ENCODE measurements at places on chromosomes 12 and 14.

GRCh38 chr14:38138473-38139138 lies 69.1 kb upstream of the SSTR1 start:
- DNase-seq: no peak

GRCh38 chr14:57865403-57866198 lies at the start of gene SLC35F4:
Gene SLC35F4 (minus strand): TSS chr14:57866092.
- DNase-seq: no peak

DNA sequence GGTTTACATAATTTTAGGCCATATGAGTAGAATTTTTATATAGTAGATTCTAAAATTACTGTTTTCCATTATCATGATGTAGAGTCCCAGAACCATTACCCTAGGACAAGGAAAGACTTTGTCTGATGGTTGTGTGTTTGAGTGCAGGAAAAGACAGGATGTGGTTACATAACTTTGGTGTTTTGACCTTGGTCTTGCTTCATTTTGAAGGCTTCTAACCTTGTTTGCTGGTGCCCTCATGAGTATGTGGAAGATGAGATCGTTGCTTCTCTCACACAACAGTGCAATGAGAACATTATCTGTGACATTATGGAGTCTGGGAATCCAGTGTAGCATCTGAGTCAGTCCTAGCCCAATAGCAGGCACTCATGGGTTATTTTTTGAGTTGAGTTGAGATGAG lies 106.2 kb downstream of the IGF1 start:
- DNase-seq: no peak

GRCh38 chr12:20807192-20808080 lies 3.1 kb upstream of the SLCO1B3 start:
- DNase-seq: no peak

- DNase-seq: no peak
Observed at GRCh38 chr14:48490756-48491155, 815.4 kb upstream of the MDGA2 start.

DNA sequence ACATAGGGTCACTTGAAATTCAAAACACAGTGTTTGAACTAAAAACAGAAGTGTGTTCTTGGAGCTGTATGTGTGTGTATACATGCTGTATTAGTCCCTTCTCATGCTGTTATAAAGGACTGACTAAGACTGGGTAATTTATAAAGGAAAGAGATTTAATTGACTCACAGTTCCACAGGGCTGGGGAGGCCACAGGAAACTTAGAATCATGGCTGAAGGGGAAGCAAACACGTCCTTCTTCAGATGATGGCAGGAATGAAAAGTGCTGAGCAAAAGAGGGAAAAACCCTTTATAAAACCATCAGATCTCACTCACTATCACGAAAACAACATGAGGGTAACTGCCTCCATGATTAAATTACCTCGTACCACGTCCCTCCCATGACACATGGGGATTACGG lies 224.1 kb downstream of the BCAT1 start:
- no peak for DNase-seq

- DNase-seq: no peak
Observed at GRCh38 chr14:58920230-58920629, 268.2 kb upstream of the DAAM1 start.

- no peak for DNase-seq
Observed at GRCh38 chr14:90604356-90604755, 207.5 kb downstream of the CALM1 start.

DNA sequence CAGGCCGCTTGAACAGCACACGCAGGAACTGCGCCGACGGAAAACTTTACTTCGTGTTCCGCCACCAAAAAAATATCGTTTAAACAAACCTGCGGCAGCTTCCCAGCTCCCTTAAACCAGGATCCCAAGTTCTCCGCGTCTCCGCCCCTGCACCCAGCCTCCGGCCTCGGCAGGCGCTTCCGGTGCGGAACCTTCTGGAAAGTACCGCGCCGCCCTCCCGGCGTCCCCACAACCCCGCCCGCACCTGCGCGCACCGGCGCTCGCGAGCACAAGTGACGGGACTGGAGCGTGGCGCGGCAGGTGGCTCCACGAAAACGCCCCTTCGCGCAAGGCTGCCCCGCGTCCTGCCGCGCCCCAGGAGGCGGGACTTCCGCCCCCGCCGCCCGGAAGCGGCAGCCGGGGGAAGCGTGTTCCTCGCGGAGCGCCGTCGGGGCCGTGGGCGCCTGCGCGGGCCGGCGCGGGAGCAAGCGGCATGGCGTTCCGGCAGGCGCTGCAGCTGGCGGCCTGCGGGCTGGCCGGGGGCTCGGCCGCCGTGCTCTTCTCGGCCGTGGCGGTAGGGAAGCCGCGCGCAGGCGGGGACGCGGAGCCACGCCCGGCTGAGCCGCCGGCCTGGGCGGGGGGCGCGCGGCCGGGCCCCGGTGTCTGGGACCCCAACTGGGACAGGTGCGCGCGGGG lies at the start of gene PGAM5:
Gene PGAM5, plus strand, starts transcription at position 438 of the 675 bp plus-strand sequence. Its CDS starts 35 bp downstream, at position 473.
- DNase-seq: peak; percentile 56

DNA sequence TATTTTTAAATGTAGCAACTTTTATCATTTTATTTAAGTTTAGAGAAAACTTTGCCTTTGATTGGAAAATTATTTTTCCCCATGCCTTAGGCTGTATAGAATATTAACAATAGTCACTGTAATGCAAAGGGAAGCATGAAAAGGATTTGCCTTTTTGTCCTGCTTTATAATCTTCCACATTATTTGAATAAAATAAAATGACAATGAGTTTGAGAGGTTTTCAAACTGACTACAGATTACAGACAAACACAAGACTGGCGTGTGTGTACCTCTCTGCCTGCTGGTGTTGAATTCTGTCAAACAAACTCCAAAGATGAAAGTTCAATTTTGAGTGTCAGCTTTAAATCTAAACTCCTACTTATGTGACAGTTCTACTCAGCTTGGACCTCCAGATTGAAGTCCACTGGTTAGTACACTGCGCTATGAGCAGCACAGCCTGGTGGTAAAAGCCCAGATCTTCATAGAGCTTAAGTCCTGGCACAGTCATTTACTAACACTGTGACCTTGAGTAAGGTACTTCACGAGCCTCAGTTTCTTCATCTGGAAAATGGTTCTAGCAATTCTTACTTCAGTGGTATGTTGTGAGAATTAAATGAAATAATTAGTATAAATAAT lies 98.3 kb upstream of the CPNE8 start:
- DNase-seq: no peak

GRCh38 chr12:67952787-67953186 lies 36.5 kb upstream of the IFNG-AS1 start:
- no peak for DNase-seq

DNA sequence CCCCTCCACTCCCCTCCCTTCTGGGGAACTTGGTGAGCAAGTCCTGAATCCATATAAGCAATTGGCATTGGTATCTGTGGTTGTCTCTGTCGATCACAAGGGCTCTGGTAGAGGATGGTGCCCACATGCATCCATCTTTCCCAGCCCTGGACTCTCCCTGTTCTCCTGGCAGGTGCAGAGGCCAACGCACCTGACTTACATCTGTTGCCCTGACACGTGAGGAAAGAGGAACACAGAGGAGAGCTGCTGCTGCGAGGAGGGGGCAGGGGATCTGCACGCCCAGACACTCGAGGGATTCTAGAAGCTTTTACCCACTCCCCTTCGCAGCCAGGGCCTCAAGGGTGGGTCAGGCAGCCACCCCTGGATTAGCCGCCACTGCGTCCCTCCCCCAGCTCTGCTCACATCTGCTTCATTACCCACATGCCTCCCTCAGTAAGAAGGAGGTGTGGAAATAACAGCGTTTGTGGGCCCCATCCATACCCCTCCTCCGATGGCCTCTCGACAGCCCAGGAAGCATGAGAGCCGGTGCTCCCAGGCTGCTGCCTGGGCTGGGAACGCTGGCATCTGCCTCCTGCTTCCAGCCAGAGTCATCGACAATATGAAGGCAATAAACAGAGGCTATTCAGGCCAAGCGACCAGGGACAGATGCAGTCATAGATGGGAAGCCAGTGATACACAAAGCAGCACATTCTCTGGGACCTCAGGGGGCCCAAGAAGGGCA lies 56.5 kb downstream of the KDM2B start:
- DNase-seq: no peak

DNA sequence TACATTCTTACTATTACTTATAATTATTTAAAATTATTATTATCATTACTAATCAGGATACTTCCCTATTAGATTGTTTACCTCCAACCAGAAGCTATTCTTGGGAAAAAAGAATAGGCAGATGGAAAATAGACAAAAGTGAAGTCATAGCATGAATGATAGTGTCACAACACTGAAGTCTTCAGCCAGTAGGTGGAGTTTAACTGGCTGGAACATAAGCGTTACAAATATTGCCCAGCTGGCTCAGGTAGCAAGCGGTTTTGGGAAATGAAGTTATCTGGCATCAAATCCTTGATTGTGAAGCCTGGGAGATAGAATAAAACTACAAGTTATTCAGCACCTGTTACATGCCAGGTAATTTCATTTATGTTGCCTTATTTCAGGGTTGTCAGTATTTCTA lies 762.9 kb downstream of the C12orf50 start:
- DNase-seq: no peak

- peak; percentile 38 for DNase-seq
Observed at GRCh38 chr12:53743266-53744129, 8.3 kb downstream of the CISTR start.

DNA sequence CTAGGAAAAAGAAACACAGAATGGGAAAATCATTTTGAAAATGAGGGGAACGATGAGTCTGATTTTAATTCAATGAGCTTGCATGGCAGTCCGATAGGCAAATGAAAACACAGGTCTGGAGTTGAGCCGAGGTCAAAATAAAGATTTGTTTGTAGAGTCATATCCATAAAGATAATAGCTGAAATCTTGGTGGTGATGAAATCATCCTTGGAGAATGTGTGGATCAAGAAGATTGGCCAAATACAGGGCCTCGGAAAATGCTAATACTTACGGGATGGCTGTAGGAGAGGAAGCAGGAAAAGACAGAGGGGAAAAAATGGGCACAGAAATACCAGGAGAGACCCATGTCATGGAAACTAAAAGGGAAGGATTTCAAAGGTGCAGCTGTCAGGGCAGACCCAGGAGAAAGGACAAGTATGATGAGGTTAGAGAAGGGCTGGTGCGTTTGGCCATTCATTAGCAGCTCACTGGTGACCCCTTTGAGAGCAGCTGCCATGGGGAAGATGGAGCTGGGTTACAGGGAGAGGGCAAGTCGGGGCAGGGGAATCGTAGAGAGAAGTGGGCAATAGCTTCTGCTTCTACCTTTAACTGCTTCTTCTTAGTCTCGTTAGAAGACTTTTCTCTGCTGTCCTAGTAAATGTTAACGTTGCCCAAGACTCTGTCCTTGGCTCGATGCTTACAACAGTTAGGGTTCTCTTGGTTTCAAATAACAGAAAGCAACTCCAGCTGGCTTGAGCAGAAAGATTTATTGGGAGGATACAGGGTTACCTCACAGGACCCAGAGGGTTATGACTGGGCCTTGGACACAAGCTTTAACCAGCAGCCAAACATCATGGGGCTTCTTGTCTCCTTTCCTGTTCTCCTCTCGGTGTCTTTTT lies 161.8 kb downstream of the EFCAB11 start:
- no peak for DNase-seq

- DNase-seq: no peak
Observed at GRCh38 chr12:49341777-49342065, 4.7 kb upstream of the C1QL4 start.

GRCh38 chr12:59548930-59549329 lies 46.9 kb upstream of the SLC16A7 start:
- no peak for DNase-seq

DNA sequence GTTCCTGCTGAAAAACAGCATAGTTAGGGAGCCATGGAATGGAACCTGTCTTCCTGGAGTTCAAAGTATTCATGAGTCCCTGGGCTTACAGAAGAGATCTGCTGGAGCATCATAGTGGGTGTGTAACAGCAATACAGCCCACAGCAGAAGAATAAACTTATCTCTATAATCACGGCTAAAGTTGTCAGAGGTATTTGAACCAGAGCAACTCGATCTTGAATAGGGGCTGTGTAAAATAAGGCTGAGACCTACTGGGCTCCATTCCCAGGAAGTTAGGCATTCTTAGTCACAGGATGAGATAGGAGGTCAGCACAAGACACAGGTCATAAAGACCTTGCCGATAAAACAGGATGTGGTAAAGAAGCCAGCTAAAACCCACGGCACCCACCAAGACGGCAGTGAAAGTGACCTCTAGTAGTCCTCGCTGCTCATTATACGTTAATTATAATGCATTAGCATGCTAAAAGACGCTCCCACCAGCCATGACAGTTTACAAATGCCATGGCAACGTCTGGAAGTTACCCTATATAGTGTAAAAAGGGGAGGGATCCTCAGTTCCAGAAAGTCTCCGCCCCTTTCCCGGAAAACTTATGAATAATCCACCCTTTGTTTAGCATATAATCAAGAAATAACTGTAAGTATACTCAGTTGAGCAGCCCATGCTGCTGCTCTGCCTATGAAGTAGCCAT lies 223.4 kb downstream of the PCNX1 start:
- DNase-seq: no peak

DNA sequence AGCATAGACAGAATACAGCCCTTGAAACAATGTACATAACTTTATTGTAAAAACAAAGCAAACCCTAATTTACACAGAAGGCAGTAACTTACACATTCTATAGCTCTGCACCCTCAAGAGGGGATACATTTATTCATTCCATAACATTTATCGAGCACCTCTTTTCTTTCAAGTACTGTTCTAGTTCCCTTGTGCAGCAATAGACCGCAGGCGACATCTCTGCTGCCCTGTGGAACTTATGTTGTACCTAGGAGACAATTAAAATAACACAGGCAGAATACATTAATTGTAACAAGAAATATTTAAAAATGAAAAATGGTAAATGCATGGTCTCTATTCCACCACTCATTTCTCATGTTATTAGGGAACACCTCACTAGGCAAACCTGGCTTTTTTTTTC lies 1.4 kb upstream of the ARHGDIB start:
- no peak for DNase-seq

DNA sequence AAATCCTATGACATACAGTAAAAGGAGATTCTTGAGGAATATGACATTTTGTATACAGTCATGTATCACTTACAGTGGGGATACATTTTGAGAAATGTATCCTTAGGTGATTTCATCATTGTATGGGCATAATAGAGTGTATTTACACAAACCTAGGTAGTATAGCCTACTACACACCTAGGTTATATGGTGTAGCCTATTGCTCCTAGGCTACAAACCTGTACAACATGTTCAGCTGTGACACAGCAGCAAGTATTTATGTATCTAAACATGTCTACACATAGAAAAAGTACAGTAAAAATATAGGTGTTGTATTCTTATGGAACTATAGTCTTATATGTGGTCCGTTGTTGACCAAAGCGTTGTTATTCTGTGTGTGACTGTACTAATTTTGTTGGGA lies 178.8 kb downstream of the FOXA1 start:
- DNase-seq: no peak

DNA sequence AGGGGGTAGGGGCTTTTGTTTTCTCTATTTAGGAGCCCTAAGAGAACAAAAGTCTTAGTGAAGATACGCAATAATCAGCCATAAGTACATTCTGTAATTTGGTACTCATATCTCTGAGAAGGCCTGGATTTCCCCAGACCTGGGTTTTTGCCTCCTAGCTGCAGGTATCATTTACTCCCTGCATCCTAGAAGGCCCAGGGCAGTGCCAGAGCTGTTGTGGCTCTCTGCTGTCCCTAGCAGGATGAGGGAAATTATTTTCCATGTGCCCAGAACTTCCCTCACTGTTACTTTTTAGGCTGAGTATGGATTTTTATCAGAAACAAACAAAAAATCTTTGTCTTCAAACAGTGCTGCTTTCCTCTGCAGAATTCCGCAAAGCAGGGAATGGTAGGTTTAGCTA lies 192.5 kb upstream of the SYT1 start:
- DNase-seq: no peak

GRCh38 chr12:70449074-70449752 lies 83.1 kb downstream of the KCNMB4 start:
- no peak for DNase-seq
